Keratinocyte (primary cell): ENCODE measurements at places on chromosomes 3 and 15. TPM values are rescaled to one million over a fixed set of nuclear protein-coding genes. Genes with fewer than 3 reads are reported as not detected.

The ROPN1 gene
- 0.35 to 0.62 TPM (median 0.45 TPM) in 3 replicates for polyA plus RNA-seq

The PGBD4 gene
- polyA plus RNA-seq, result 1.1 to 2.7 TPM (median 2.3 TPM) in 3 replicates

The EDEM1 gene
- polyA plus RNA-seq, result 52.4 to 66.8 TPM (median 65.2 TPM) in 3 replicates

The TM4SF18 gene
- polyA plus RNA-seq, result not detected in 3 replicates

The CNBP gene
- 310 to 388 TPM (median 385 TPM) in 3 replicates for polyA plus RNA-seq

The UROC1 gene
- polyA plus RNA-seq, result not detected in 3 replicates

The IQCH gene
- polyA plus RNA-seq, result 2.2 to 3.0 TPM (median 2.6 TPM) in 3 replicates

The SCG5 gene
- polyA plus RNA-seq, result 14.5 to 29.2 TPM (median 15.8 TPM) in 3 replicates

The SNTN gene
- polyA plus RNA-seq, result not detected in 3 replicates

The PAQR5 gene
- polyA plus RNA-seq, result 0.06 to 0.30 TPM (median 0.30 TPM) in 3 replicates

The SLC22A14 gene
- 0.08 to 0.37 TPM (median 0.20 TPM) in 3 replicates for polyA plus RNA-seq

The CCR3 gene
- polyA plus RNA-seq, result 0.16 to 0.84 TPM (median 0.17 TPM) in 3 replicates

The MYL3 gene
- not detected in 3 replicates for polyA plus RNA-seq

The TRAIP gene
- polyA plus RNA-seq, result 3.7 to 5.8 TPM (median 5.8 TPM) in 3 replicates

- no peak for DNase-seq
These were observed 6.3 kb upstream of the TFG start for GRCh38 chr3:100702980-100703345.

- peak; percentile 69 for DNase-seq
These were observed 23.0 kb upstream of the CLDN1 start for GRCh38 chr3:190345027-190345821.

- no peak for DNase-seq
These were observed 367.9 kb upstream of the GBE1 start for GRCh38 chr3:82129221-82129801.

GRCh38 chr15:47504624-47505256, 212.6 kb upstream of the SEMA6D start:
- DNase-seq, result no peak

GRCh38 chr15:32855942-32856341, 138.1 kb downstream of the GREM1 start:
- peak; percentile 60 for DNase-seq

DNA sequence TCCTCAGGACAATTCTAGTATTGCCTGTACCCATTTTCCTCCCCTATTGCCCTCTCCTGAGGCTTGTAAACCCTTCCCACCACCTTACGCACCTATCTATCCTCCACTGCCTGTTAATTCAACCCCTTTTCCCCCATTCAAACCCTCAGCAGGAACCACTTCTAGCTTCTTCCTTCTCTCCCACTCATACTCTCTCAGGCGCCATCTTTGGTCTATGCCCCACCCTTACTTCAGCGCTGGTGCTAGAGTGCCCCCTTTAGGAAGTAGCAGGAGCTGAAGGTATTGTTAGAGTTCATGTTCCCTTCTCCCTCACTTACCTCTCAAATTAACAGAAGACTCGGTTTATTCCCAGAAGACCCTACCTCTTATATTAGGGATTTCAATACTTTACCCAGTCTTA, 121.8 kb upstream of the NLGN1 start:
- DNase-seq, result no peak

DNA sequence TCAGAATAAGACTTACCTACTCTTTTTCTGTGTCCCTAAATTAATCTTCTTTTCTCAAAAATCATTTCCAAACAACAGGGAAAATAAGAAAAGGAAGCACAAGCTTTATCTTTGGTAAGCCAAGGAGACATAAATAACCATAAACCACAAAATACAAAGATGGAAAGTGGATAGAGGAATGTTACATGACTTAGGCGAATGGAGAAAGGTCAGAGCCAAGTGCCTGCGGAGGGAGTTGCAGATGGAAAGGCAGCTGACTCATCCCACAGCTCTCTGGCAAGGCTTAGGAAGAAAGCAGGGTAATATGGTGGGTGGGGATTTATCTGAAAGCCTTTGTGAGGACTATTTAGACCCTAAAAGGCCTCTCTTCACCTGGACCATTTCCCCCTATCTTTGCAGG, 72.8 kb downstream of the GALK2 start:
- no peak for DNase-seq

DNA sequence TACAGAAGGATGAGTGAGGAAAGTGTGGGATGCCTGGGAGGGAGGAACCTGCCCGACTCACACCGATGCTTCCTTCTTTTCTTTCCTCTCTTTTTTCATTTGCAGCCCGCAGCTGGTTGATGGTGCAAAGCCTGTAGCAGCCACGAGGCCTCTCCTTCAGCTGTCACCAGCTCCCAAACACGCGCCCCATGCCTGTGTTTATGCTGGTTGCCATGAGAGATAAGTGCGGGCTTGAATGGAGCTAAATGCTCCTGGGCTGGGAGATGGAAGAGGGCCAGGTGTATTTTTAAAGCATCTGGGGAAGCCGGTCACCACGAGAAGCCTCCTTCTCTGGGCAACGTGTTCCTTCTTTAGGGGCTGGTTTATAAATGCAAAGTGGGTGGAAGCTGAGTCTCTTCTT, 9.3 kb downstream of the COLQ start:
- no peak for DNase-seq

DNA sequence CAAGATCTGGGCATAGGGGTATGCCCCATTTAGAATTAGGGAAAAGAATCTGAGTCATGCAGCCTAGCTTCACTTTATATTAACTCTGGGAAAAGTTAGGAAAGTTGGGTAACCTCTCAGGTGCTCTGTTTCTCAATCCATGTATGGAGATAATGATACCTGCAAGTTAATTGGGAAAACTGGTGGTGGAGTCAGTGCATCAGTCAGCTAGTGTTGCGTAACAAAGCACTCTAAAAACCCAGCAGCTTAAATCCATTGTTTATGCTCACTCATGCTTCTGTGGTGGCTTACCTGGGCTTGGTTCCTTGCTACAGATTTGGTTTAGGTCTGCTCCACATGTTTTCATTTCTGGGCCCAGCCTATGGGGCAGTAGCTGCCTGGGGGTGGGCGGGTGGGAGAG, 91.0 kb downstream of the SMAD3 start:
- DNase-seq, result no peak

DNA sequence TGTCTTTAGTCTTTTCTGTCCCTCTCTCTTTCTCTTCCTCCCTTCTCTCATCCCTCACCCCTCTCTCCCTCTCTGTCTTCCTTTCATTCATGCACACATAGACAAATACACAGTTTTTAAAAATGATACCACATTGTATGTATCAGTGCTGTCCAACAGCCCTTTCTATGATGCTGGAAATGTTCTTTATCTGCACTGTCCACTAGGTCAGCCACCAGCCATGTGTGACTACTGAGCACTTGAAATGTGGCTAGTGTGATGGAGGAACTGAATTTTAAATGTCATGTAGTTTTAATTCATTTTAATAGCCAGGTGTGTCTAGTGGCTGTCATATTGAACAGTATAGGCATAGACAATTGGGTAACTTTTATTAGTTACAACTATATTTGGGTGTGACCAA, 34.9 kb downstream of the COL6A5 start:
- no peak for DNase-seq

DNA sequence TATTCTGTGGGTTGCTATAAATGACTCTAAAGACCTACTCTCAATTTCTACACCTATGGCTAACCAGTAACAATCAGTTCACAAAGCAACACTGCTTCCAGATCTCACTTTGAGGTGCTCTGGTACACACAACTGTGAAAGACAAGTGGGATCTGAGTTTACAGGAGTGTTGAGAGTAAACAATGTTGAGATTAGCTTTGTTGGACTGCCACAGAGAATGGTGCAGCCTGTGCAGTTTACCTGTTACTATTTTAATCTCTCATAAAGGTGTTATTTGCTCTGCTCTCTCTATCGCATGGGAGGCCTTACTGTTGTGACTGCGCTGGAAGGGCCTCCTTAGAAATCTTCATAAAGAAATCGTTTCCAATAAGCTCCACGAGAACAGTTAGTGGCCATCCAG, 112.0 kb downstream of the SOX2 start:
- DNase-seq, result no peak

DNA sequence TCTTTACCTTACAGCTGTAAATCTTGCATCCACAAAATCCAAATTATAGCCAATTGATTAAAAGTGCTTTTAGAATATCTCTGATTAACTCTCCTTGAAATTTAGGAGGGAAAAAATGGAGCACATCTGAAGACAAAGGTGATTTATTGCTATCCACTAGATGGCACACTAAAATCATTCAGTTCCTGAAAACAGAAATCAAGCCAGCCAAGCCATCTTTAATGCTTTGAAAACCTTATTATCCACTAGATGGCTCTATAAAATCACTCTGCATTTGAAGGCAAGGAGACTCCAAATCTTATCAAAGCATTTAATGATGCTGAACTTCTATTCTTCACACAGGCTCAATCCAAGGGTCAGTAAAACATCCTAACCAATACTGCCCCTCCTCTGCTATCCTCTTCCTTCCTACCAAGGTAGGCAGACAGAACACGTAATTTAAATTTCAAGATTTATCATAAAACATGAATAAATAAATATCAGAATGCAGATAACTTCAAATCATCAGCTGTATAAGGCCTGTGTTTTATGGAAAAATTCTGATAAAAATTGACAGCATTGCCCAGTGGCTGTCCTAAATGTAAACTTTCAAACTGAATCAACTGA, 48.4 kb downstream of the GOLIM4 start:
- DNase-seq, result peak; percentile 13

GRCh38 chr3:43455233-43455632, 166.6 kb downstream of the ANO10 start:
- DNase-seq, result no peak

GRCh38 chr3:127688416-127689265, 15.9 kb downstream of the ABTB1 start:
- DNase-seq, result no peak

DNA sequence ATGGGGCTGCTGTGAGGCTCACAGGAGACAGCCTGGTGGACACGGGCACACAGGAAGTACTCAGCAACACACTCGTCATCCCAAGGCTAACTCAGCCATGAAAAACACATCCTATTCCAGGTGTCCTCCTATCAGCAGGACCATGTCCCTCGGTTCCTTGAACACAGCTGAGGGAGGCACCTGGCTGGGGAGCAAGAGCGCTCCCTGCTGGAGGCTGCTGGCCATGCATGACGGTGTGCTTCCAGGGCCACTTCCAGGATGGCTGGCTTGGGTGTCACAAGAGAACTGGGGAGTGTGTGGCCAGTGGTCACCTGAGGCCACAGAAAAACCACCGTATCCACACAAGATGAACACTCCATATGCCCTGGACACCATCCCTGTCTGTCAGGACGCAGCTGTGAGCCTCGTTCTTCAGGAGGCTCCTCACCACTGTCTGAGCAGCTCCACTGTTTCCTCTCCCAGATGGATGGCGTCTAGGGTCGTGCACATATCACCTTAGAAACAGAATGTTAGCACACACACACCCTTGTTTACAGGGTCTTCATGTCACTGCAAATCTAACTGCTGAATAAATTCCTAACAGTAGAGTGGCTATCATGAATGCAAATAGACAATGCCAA, 31.0 kb downstream of the POC1A start:
- DNase-seq, result peak; percentile 71

DNA sequence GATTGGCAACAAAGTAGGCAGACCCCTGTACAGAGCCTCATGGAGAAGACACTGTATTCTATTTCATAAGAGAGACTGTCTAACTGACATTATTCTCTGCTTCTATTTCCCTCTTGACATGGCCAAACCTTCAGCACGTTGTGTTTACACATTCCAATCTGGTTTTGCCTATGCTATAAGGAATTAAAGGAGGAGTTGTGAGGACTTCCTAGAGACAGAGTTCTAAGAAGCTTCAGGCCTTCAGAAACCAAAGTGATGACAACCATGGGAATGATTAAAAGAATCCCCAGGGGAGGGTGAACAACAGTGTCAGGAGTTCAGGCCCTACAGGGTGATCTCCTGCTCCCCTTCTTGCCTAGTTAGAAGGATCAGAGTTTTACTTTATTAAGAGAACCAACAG, 44.9 kb upstream of the CAPN7 start:
- no peak for DNase-seq

GRCh38 chr15:84816694-84817465, at the start of gene ALPK3:
ALPK3 (plus strand) TSS chr15:84817356; CDS start chr15:84817453, 97 bp downstream.
- no peak for DNase-seq

DNA sequence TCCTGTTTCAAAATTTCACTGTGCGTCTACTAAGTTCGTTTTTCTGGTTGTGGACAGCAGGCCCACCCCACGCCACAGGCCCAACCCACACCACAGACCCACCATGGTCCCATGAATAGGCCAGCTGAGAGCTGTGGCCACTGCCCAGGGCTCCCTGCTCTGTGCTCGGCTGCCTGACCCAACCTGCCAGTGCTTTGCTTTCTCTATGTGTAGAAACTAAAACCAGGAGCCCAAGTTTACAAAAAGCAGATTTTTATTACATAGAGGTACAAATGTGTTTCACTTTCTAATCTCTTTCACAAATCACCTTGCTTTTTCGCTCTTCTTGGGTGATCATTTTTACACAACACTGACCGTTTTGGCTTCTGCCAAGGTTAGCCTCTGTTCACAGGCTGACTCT, 69.1 kb downstream of the HERC2 start:
- no peak for DNase-seq

GRCh38 chr3:152040319-152040718, 166.9 kb downstream of the SUCNR1 start:
- DNase-seq, result no peak

DNA sequence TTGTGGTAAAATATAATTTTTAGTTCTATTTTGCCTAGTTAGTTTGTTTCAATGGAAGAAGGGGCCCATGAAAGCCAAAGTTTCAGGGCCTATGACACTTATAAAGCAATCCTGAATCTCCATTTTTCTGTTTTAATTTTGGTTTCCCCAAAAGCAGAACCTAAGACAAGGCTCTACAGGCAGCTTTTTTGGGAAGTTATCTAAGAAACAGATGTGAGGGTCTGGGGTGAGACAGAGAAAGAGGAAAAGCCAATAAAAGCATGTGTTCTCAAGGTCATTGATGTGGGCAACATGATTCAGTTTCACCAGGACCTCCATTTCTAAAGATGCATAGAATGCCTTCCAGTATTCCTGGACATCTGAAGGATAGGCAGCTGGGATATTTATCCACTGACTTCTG, 598.5 kb downstream of the PDCD6IP start:
- DNase-seq, result no peak

- DNase-seq, result no peak
These were observed 25.0 kb downstream of the CRYGS start for GRCh38 chr3:186519021-186519658.

DNA sequence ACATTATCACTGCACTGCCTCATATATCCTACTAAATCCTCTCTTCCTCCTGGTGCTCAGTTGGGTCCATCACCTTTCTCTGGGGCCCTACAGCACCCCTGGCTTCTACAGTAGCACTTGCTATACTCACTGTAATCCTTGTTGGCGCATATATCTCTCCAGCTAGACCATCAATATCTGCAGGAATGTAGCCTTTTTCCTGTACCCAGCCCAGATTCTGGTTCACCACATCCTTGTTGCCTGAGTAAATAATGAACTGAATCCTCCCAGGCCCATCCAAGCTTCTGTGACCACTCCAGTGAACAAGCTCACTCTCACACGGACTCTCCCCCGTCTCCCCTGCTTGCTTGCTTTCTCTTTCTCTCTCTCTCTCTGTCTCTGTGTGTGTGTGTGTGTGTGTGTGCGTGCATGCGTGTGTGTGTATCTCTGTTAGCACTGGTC, 62.5 kb upstream of the LIPC start:
- DNase-seq, result no peak

- DNase-seq, result no peak
These were observed 13.6 kb upstream of the CSRNP1 start for GRCh38 chr3:39166932-39167532.

GRCh38 chr3:102304550-102304949, 130.3 kb upstream of the ZPLD1 start:
- DNase-seq, result no peak
